Stimulated activated CD4-positive, alpha-beta T cell treated with anti-CD3 and anti-CD28 coated beads, Interleukin-1b, Interleukin-23, amount 100 ng/mL, for 24 hours (primary cell): ENCODE measurements at places on chromosomes 4 and X.

GRCh38 chr4:152698089-152698499 is 18.3 kb upstream of the TMEM154 start:
- no peak for DNase-seq

- DNase-seq, result no peak
Observed at GRCh38 chrX:15834053-15834452, 20.6 kb downstream of the AP1S2 start.

- no peak for DNase-seq
Observed at GRCh38 chr4:48173056-48173991, 39.3 kb upstream of the TXK start.

DNA sequence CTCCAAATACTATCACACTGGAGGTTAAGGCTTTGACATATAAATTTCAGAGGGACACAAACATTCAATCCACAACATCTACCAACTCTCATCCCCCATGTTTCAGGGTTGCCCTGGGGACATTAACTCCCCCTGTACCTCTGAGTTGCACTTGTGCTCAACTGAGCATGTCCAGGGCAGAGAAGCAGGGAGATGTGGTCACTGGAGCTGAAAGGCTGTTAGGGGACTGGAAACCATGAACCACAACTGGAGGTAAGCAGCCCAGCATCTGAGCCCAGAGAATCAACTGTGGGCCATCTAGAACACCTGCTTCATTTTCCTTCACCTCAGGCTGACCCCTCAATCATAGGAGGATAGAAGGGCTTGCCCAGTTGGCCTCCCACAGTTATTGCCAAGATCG is 641.1 kb downstream of the MID1IP1 start:
- no peak for DNase-seq

DNA sequence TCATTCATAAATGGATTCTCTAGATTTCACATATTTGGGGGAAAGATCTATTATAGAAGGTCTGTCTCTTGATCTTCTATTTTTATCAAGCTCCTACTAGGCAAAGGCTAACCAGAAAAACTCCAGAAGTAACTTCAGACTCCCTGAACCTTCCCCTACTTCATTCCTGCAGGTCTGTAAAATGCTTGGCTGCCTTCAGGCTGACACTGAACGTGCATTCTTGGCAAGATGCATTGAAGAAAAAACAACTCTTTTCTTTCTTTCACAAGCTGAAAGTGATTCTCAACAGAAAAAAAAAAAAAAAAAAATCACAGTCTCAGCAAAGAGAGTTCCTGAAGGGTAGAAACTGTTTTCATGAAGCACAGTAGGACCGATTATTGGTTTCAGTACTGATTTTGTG is 12.7 kb downstream of the OPHN1 start:
- DNase-seq, result no peak

DNA sequence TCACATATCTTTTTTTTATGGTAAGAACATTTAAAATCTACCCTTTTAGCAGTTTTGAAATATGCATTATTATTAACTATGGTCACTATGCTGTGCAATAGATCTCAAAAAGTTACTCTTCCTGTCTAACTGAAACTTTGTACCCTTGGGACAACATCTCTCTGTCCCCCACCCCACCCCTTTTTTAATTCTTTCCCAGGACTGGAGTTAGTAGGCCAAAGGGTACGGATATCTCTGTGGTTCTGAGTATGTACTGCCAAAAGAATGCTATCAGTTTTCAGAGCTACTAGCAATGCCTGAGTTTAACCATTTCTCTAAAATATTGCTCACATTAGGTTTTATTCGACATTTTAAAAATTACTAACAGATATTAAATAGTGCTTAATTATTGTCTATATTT is 4.7 kb upstream of the FAM241A start:
- DNase-seq, result no peak
